ENCODE measurements at places on chromosomes 7 and 10.

DNA sequence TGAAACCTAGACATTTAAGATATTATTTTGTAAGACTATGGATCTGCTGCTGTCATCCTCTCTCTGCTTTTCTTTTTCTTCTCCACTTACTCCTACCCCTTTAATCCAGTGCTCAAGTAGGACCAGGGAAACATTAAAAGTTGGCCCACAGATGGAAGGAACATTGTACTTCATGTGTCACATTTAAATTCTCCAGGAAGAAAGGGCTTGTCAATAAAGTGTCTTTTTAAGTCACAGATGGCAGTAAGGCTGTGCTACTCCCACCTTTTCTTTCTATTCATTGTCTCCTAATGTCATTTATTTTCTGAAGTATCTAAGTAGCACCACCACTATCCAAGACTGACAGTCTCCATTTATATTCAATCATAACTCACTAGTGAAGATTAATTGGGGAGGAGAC, 737.7 kb upstream of the C7orf33 start:
- no peak for DNase-seq

DNA sequence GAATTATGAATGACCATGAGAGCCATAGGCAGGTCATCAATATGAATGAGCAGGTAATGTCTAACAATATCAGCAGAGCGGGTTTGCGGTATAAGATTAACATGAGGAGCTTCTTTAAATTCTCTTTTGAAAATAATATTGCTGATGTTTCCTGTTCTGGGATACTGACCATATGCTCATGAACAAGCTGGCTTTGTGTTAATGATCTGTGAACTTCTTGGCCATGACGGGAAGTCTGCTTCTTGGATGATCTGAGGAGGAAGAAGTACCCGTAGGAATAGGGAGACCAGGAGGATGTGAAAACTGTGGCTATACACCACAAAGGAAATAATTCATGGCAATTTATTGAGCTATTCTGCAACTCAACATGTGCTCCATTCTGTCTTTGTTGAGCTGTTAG, 38.6 kb downstream of the ITGA8 start:
- no peak for DNase-seq

- no peak for DNase-seq
These were observed 162.8 kb upstream of the ZMIZ1 start for GRCh38 chr10:78905957-78906308.

- DNase-seq, result no peak
These were observed 743.8 kb upstream of the LRRN3 start for GRCh38 chr7:110347081-110347480.

DNA sequence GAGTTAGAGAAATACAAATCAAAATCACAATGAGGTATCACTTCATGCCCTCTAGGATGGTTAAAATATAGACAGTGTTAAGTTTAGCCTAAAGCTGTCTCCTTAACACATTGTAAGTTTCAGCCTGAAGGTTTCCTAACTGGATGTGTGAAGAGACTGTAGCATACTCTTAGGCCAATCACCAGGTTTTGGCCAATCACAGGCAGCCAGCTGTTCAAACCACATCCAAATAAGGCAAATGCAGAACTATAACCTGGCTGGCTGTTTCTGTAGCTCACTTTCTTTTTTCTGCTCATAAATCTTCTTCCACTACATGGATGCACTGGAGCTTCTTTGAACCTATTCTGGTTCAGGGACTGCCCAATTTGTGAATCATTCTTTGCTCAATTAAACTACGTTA, 19.7 kb downstream of the ESYT2 start:
- peak; percentile 37 for DNase-seq

DNA sequence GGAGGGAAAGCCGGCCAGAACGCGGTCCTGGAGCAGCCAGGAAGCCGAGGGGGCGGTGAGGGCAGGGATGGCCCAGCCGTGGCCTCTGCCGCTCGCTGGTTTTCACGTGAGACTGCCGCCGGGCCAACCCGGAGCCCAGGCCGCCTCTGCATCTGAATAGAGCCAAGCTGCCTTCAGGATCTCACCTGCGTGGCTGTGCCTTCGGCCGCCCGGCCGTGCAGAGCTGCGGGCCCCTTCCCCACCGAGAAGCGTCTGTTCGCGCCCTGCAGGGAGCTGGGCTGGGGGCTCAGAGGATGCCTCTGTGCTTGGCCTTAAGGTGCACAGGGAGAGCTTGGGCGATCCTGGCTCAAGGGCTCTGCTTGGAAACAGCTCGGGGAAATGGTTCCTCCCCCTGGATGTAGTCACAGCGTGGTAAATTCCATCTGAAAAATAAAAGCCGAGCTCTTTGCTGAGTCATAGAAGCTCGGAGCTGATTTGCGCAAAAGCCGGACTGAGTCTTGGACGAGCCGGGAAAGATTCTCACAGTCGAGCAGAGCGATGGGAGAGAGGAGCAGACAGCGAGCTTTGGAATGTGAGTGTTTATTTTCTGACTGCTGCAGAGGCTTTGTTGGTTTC, at the start of gene JAKMIP3:
Gene JAKMIP3 (plus strand): TSS at position 456 of the 615 bp plus-strand sequence. CDS start 38,863 bp downstream, outside the sequence.
- peak; percentile 92 for DNase-seq

DNA sequence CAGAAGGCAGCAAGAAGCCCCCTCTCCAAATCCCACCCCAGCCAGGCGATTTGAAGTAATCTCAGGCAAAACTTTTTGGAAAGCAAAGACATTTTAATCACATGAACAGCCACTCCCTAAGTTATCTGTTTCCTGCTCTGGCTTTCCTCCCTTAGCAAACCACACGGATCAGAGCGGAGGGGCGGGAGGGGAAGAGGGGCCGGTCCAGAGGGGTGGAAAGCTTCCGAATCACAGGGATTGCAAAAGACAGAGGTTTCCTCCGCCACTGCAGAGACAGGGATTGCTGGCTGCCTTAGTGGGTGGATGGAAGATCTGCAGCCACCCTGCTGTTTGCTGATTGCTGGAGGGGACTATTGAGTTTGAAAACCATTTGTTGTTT, 41.2 kb downstream of the ZCCHC24 start:
- DNase-seq, result peak; percentile 87

DNA sequence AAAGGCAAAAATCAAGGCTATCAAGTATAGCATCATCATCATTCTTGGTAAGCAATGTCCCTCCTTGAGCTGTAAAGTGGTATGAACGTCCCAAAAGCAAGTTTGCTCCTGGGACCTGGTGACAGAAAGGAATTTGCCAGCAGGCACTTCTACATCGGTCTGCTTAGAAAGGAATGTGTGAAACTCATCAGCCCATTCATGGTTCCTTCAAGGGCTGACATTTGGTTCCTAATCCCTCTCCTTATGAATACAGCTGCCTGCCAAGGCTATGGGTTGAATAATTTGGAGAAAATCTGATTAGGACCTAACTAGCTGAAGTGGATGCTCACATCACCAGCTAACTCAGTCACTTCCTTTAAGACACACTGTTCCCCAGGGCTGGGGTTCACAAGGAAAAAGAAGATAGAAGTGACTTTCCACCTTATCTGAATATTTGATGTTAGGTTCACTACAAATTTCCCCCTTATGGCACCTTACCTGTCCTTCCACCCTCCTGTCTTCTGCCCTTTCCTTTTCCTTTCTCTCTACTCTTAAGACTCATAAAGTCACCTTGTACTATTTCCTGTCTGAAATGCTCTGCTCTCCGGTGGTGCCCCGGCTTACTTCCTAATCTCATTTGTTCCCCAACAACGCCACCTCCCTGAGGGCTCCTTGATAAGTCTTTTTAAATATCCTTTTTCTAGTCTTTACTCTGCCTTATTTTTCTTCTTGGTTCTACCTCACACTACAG, 187.1 kb downstream of the NPSR1 start:
- DNase-seq, result no peak

GRCh38 chr10:25047088-25047487, 30.7 kb downstream of the THNSL1 start:
- DNase-seq, result no peak

DNA sequence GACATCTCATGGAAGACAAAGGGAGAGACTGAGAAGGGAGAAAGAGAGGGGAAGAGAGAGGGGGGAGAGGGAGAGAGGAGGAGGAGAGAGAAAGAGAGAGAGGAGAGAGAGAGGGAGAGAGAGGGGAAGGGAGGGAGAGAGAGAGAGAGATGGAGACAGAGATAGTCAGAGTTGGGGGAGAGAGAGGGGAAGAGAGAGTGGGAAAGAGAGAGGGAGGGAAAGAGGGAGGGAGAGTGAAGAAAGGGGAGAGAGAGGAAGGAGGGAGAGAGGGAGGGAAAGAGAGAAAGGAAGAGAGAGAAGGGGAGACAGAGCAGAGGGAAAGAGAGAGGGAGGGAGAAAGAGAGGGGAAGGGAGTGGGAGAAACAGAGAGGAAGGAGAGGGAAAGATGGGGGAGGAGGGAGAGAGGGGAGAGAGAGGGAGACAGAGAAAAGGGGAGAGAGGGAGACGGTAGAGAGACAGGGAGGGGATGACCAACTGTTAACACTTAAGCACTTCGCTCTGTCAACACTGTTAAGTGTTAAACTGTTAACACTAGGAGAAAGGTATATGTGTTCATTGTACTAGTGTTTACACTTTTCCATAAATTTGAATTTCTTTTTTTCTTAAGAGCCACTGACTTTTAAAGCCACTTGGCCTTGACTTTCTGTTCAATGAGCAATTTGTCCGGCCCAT, 21.8 kb upstream of the SDK1 start:
- DNase-seq, result no peak

GRCh38 chr10:61438141-61438988, 14.8 kb downstream of the TMEM26 start:
- DNase-seq, result peak; percentile 23

- peak; percentile 41 for DNase-seq
These were observed 844 bp upstream of the KAT6B start for GRCh38 chr10:74825371-74826141.

DNA sequence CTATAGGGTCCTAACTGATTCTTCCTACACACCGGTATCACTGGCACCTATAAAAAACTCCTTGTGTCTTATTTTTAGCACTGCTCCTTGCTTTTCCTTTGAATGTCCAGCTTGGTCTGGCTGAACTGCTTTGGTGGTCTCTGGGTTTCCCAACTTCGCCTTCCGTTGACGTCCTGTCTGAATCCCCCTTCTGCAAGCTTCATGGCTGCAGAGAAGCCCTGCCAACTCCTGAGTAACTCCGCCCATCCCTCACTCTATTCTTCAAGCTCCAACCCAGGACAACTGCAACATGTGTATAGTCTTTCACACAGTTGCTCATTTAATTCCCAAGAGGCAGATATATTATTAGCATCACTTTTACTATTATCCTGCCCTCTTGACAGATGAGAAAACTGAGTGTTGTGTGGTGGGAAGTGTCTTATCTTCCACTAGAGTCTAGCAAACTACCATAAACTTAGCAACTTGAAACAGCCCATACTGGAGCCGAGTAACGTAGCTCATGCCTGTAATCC, 40.9 kb downstream of the MTURN start:
- DNase-seq, result no peak

DNA sequence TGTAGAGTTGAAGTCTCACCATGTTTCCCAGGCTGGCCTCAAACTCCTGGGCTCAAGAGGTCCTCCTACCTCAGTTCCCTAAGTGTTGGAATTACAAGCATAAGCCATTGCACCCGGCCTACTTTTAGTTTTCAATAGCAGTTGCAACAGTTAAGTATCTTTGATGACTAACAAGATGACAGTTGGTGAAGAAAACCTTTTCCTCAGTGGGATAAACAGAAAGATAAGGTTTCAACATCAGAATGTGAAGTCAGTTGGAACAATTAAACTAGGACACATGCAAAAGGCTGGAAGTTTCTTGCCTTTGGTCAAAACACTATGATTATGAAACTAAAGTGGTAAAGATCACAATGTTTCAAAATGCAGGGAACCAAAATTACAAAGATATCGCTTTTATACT, 169.2 kb downstream of the ZNF438 start:
- DNase-seq, result peak; percentile 53

DNA sequence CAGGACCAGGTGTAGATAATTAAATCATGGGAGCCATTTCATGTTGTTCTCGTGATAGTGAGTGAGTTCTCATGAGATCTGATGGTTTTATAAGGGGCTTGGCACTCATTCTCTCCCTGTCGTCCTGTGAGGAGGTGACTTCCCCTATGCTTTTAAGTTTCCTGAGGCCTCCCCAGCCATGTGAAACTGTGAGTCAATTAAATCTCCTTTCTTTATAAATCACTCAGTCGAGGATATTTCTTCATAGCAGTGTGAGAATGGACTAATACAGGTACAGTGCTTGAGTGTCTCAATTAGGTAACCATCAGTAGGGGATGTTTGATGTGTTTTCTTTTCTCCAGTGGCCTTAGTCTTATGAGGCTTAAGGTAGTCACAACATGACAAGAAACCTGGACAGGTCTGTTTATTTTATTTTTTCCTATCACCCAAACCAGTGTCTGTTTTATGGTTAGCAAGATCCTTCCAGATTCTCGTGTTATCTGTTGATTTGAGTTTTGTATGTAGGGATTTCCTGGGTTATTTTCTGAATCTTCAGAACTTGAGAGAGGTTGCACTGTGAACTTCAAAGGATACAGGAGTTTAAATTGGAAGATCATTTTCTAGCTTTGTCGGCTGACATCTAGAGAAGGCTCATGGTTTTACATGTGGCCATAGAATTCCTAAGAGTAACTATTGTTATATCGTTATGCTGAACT, 32.1 kb downstream of the UMAD1 start:
- no peak for DNase-seq
